ENCODE measurements at places on chromosomes 7 and 10.

- H3K27me3 ChIP-seq, result no peaks in the 10 kb centered on the region
- H3K36me3 ChIP-seq, result no peaks in the 10 kb centered on the region
- no peak for DNase-seq
- H3K4me1 ChIP-seq, result no peaks in the 10 kb centered on the region
- H3K27ac ChIP-seq, result no peak overlapping the region
- H3K4me3 ChIP-seq, result no peak overlapping the region
These were observed 683.2 kb upstream of the LRRN3 start for GRCh38 chr7:110407706-110408105.

DNA sequence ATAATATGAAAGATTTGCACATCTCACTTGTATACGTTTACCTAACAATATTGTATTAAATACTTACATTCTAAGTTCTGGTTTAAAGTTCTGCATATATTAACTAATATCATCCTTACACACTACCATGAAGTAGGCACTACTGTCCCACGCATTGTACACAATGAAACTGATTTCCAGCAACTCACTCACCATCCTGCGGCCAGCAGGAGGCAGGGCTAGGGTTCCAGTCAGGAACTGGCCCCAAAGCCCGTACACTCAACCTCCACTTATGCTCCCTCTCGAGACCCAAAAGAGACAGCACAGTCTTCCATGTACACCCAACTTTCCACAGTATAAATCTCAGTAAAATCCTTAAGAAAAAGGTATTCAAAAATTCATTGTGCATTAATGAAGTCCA, 41.4 kb downstream of the GRID1 start:
- H3K4me3 ChIP-seq, result no peak overlapping the region
- no peak for DNase-seq
- no peaks in the 10 kb centered on the region for H3K27me3 ChIP-seq

- H3K4me1 ChIP-seq, result peaks cover 11% of the 10 kb centered on the region
- no peaks in the 10 kb centered on the region for H3K27me3 ChIP-seq
- H3K36me3 ChIP-seq, result no peaks in the 10 kb centered on the region
These were observed 104.1 kb downstream of the ZNF467 start for GRCh38 chr7:149669121-149669818.

- no peak overlapping the region for H3K27ac ChIP-seq
- H3K4me1 ChIP-seq, result no peaks in the 10 kb centered on the region
- no peak overlapping the region for H3K4me3 ChIP-seq
- no peaks in the 10 kb centered on the region for H3K36me3 ChIP-seq
These were observed 796.2 kb downstream of the CCSER2 start for GRCh38 chr10:85124603-85125051.

- no peaks in the 10 kb centered on the region for H3K36me3 ChIP-seq
- H3K27me3 ChIP-seq, result no peaks in the 10 kb centered on the region
- no peak overlapping the region for H3K4me3 ChIP-seq
- no peak for DNase-seq
These were observed 40.6 kb upstream of the GHITM start for GRCh38 chr10:84098667-84099066.

GRCh38 chr10:118927321-118927720, 102.2 kb upstream of the NANOS1 start:
- no peak overlapping the region for H3K4me3 ChIP-seq
- no peaks in the 10 kb centered on the region for H3K36me3 ChIP-seq
- H3K27ac ChIP-seq, result no peak overlapping the region
- H3K27me3 ChIP-seq, result no peaks in the 10 kb centered on the region
- no peak for DNase-seq

DNA sequence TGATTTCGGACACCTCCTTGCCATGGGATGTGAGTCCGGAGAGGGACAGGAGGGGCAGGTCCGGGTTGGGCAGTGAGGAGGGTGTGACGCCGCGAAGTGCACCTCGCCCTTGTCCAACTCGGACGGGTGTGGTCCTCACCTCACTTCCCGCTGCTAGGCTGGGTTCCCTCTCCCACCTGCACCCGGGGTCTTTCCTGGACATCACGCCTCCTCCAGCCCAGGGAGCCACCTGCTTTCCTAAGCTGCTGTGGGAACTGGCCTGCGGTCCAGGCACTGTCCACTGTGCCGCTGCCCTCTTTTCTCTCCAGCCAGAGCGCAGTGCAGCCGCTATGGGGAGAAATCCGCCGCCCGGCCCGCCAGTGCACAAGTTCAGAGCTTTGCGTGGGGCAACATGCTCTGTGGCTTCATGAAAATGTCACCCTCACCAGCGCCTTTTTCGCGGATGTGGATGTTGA, 45.0 kb upstream of the ZNF716 start:
- peak overlapping the region; percentile 10 for H3K4me3 ChIP-seq
- no peaks in the 10 kb centered on the region for H3K4me1 ChIP-seq
- DNase-seq, result no peak
- H3K27ac ChIP-seq, result no peak overlapping the region

DNA sequence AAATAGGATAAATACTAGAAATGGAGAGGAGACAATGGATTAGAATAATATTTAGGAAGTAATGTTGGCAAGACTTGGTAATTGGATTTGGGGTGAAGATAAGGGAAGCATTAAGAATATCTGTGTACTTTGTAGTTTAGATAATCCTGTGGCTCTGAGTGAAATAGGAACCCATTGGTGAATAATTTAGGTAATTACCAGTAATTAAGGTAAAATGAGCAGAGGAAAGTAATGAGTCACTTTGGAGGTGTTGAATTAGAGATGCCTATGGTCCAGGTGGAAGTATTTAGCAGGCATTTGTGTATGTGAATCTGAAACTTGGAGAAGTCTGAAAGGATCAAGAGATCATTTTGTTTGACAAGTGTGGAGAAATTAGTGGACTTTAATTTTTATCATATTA, 5.7 kb downstream of the C1GALT1 start:
- DNase-seq, result no peak
- no peak overlapping the region for H3K27ac ChIP-seq
- H3K36me3 ChIP-seq, result no peaks in the 10 kb centered on the region
- no peaks in the 10 kb centered on the region for H3K27me3 ChIP-seq

GRCh38 chr7:97798046-97799019, 66.4 kb downstream of the TAC1 start:
- no peaks in the 10 kb centered on the region for H3K4me1 ChIP-seq
- no peak overlapping the region for H3K4me3 ChIP-seq
- H3K36me3 ChIP-seq, result no peaks in the 10 kb centered on the region

DNA sequence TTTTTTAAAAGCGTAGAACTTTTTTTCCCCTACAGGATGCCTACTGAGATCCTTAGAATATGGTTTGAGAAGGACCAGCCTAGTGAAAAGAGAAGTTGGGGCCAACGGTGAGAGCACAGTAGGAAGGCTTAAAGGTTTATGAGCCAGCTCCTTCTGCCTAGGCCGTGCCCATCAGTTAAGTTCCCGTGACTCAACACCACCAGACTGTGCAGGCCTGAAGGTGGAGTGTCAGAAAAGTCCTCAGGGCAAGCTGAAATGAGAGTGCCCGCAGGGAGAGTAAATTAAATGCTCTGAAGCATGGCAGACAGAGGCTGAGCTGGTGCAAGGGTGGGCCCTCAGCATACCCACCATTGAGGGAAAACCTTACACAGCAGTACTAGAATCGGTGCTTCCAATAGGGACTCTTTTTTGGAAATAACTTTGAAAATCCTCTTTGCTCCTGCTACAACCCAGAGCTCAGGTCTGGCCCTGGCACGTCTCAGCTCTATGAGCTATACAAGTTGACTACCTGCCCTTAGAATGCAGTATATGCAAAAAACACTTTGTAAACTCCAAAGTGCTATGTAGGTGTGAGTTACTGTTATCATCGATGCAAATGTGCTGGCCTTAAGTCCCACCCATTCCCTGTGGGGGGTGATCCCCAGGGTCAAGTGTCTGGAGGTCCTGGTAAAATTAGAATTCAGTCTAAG, 15.2 kb upstream of the C10orf67 start:
- H3K27ac ChIP-seq, result no peak overlapping the region
- H3K4me1 ChIP-seq, result no peaks in the 10 kb centered on the region
- no peaks in the 10 kb centered on the region for H3K27me3 ChIP-seq
- H3K36me3 ChIP-seq, result no peaks in the 10 kb centered on the region
- DNase-seq, result no peak

- DNase-seq, result no peak
- H3K4me3 ChIP-seq, result peak overlapping the region; percentile 57
- H3K27me3 ChIP-seq, result no peaks in the 10 kb centered on the region
- peaks cover 4% of the 10 kb centered on the region for H3K36me3 ChIP-seq
- no peaks in the 10 kb centered on the region for H3K4me1 ChIP-seq
These were observed 6.6 kb downstream of the AASS start for GRCh38 chr7:122137251-122138077.

Measured in ascending aorta (tissue), 2 donors.